PC-3 (cell line): ENCODE measurements at places on chromosomes 3 and 15.

DNA sequence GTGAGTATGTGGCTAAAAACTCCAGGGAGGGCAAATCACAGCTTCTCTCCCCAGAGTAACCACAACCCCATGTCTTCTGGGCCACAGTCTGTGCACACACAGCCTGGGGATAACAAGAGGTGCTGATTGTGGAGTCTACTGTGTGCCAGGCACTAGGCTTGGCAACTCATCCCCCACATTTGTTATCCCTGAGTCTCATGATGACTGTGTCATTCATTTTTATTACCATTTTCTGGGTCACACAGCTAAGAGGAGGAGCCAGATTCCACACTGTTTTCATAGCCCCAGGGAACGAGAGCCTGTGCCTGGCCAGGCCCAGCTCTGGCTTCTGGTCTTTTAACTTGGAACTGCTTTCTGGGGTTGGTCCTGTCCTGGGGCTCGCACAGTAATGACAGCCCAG lies 34.5 kb downstream of the ESYT3 start:
- peak; percentile 77 for DNase-seq

- no peak for DNase-seq
These were observed 2.6 kb upstream of the AGBL1 start for GRCh38 chr15:86077070-86077469.

GRCh38 chr3:149369991-149370866 lies 7.2 kb downstream of the TM4SF1 start:
- DNase-seq: peak; percentile 48

GRCh38 chr3:95154766-95155165 lies 1091.9 kb downstream of the NSUN3 start:
- DNase-seq: peak; percentile 98

GRCh38 chr15:100090411-100090810 lies 251.4 kb downstream of the ADAMTS17 start:
- DNase-seq: no peak

DNA sequence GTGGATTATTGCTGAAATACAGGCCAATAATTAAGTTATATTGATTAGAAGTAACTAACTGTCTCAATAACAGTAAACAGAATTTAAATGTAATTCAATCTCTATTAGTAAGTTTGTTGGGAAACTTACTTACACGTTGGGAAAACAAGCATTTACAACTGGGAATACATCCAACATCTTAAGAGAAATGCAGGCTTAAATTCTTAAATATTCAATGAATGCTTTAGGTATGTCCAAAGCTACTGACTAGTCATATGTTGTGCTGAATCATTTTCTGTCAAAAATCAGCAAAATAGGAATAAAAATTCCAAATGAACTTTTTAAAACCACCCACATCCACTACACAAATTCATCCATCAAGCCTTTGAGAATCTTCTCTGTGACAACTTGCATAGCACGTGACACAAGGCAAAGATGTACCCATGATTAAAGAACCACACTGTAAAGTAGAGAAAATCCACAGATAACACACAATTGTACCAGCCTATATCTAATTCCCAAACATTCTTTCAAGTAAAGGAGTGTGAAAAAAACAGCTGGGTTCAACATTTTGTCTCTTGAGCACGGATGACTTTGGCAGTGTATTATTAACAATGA lies 60.0 kb downstream of the NMNAT3 start:
- DNase-seq: no peak

DNA sequence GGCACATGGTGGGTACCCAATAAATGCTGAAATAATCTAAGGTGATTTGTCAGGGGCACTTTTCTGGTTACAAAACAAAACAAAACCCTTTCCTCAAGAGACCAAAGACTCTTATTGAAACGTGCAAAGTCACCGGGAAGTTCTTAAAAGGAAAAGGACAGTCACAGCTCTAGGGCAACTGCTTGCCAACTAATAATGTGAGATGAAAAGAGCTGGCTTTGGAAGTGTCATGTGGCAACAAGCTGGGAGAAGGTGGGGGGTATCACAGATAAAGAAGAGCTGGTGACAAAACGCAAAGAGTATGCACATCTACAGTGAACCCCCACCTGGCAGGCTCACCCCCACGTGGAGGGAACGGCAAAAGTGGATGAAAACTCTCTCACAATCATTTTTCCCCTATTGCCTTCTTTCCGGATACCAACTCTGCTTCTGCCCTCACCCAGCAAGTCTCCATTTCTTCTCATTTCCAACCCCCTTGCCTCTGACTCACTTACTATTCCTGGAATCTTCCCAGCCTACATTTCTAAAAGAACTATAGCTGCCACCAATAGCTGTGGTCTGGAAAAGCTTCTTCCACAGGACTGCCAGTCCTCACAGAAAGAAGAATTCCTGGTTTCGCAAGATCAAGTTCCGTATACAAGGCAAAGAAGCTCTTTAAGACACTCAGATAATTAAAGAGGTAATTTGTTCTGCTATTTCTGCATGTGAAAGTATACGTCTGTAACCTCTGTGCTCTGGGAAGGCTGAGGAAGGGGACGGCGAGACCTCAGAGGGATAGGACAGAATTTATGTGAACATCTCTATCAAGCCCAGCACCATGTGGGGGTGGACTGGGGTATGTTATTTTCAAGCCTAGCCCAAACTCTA lies 21.8 kb upstream of the ANPEP start:
- DNase-seq: peak; percentile 89
